ENCODE measurements at places on chromosomes 5 and 9.

DNA sequence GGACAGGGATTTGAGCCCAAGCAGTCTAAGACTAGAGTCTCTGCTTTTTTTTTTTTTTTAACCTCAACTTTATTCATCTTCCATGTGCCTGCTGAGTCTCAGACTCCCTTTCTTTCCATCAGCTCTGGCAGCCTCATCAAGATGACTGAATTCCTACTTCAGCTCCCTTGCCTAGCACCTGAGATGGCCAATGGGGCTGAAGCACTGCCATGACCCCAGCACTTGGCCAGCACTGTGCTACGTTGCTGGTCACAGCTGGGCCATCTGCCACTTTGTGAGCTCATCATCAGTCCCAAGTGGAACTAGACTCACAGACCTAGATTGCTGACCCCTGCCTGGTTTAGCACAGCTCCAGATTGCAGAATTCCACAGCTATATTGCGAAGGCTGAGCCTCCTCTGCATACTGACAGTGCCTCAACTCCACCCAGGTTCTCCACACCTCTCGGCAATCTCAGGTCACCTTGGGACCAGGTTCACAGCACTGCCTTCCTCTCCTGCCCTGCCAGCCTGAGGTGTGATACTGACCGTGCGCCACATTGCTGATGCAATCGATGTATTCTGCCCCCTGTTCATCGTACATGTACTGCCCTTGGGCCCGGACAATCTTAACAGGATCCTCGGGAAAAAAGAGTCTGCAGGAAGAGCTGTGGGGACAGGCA lies 1.6 kb downstream of the PHYKPL start:
- no peak for DNase-seq

DNA sequence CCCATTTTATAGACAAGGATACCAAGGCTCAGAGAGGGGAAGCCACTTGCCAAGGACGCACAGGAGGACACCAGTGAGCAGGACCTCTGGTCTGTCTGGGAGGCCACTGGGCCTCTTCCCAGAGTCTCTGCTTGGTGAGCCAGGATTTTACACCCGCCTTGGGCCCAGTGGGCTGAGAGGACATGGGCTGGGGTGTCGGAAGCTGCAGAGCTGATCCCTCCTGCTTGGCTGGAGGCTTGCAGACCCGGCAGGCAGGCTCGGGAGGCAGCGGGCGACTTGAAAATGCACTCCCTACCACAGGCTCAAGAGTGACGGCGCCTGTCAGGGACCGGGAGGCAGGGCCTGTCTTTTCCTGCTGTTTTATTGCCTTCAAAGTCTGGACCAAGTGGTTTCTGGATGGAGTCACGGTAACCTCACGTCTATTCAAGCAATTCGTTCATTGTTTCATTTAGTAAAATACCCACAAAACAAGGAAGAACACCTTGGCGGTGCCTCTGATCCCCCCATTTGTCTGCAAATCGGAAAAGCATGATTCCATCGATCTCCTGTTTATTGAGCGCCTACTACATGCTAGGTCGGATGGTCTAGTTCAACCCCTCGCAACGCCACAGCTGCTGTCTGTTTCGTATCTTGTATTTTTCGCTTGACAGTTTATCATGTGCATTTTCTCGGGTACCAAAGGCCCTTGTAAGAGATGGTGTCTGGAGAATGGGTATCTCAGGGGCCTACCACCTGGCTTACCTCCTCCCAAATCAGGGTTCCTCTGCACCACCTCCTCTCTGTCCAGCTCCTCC lies 108.1 kb upstream of the IER5L start:
- DNase-seq, result no peak

- peak; percentile 5 for DNase-seq
These were observed 129.1 kb downstream of the KCNIP1 start for GRCh38 chr5:170632985-170633234.

- DNase-seq, result no peak
These were observed 1.7 kb upstream of the TENT4A start for GRCh38 chr5:6711409-6712141.

DNA sequence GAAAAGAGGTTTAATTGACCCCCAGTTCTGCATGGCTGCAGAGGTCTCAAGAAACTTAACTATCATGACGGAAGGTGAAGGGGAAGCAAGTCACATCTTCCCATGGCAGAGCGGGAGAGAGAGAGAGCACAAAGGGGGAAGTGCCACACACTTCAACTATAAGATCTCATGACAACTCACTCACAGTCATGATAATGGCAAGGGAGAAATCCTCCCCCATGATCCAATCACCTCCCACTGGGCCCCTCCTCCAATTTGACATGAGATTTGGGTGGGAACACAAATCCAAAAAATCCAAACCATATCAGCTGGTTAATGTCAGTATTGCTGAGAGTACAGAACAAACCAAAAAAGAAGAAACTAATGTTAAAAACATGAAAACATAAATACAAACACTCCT lies 120.2 kb downstream of the STARD4 start:
- DNase-seq, result no peak

- DNase-seq, result no peak
These were observed 73.6 kb downstream of the DOCK2 start for GRCh38 chr5:169710675-169711074.

GRCh38 chr5:44695259-44695658 lies 113.5 kb upstream of the MRPS30 start:
- DNase-seq, result no peak

DNA sequence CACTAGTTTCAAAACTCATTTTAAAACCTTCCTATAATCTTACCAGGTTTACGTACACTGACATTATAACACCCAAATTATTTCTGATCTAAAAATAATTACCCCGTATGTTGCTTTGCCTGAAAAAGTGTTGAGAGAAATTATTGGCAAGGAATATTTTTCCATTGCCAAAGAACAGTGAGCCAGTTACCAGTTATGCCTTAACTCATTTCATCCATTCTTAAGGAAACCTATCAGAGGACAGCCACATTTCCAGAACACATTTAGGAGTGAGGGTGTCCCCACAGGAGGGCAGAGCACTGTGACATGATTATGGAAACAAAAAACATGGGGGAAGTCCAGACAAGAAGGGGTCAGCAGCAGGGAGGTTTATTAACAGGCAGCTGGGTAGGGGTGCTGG lies 52.2 kb downstream of the GABBR2 start:
- no peak for DNase-seq

- no peak for DNase-seq
These were observed 297.3 kb downstream of the NR3C1 start for GRCh38 chr5:143106174-143106573.

- DNase-seq, result no peak
These were observed 45.1 kb downstream of the SMIM23 start for GRCh38 chr5:171830686-171831085.

DNA sequence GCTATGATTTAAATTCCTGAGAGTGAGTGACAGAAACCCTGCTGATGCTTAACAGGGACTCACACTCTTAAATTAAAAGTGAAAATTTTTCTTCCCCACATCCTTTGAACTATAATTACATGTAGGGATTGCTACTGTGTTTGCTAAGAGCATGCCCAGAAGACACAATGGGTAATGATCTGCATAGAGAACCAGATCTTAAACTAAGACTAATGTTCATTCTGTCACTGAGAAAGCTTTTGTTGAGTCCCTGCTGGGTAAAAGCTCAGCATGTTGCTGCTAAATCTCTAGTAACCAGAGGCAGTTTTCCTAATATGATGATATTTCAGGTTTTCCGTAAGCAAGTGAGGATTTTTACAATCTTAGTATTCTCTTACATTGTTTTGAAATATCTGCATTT lies 424.8 kb upstream of the SMC2 start:
- no peak for DNase-seq

GRCh38 chr5:140018920-140019644 lies 24.0 kb downstream of the NRG2 start:
- DNase-seq, result no peak

DNA sequence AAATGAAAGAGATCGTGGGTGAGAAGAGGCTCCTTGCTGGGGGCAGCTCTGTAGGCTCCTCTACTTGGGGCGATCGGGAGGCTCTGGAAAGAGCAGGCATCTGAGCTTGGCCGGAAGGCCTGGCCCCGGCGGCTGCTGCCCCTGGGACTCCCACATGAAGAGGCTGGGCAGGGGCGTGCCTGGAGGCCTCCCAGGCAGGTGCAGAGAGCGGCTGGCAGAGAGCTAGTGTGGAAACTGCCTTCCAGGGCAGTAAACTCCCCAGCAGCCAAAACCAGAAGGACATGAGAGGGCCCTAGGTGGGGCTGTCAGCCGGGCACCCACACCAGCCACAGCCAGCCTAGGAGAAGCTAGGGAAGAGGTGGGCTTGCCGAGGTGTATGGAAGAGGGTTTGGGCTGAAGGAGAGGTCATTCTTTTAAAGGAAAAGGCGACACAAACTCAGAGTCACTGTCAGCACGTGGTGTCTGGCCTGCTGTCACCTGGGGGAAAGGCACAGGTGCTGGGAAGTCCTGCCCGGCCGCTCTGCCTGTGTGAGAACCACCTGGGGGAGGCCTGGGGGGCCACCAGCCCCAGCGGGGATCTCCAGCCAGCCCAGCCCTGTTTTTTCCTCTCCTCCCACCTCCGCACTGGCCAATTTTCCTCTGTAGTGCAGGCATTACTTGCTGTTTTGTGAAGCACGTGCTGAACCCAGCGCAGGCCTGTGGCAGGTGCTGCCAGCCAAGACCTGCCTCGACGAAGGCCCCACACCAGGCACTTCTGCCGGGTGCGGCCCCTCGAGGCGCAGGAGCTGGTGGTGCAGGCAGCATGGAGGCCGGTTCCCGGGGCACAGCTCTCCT lies 44.8 kb upstream of the EGFL7 start:
- no peak for DNase-seq

Data from stimulated activated CD4-positive, alpha-beta T cell treated with anti-CD3 and anti-CD28 coated beads, Interleukin-1b, Interleukin-23, amount 100 ng/mL, for 1 hour (primary cell).